ENCODE measurements at places on chromosomes 6 and 20.

DNA sequence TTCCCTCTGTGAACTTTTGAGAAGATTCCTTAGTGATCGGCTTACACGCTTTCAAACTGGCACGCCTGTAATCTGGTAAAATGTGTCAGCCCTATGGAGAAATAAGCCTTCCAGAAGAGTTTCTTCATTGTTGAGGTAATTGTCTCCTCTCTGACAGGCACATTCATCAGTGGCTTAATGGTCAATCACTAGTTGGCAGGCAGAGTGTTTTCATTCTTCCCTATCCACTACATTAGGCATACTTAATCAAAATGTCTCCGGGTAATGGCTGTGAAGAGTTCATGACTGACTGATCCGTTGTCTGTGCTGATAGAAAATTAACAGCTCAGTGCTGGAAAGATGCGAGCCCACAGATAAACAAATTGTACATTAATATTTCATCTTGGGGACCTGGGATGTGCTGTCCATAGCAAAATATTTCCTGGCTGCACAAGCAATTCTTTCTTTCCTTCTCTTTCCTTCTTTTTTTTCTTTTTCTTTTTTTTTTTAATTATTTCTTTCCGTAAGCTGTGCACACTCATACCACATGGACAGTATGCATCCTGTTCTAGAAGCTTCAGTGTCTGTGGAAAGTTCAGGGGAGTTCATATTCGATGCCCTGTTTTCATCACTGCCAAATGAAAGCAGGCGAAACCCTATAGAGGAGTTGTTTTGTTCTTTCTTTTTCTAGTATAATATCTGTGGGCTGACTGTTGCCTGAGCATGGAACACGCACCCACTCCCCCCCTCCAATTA, 31.4 kb downstream of the TSHZ2 start:
- DNase-seq = no peak

DNA sequence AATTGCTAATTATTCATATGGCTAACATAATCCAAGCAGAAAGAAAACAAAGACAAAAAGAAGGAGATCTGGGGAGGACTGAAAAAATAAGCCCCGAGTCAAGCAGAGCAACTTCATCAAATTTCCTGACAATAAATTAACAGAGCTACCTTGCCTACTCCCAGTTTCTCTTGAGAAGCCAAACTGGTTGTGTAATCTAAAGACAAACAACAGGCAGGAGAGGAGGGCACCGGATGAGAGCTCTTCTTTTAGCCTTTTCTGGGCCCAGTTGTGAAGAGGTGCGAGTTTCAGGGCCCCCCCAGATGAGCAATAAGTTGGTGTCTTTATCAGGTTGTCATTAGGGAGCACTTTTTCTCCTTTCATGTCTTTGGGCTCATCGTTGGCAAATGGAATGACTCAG, 197.1 kb upstream of the PCSK2 start:
- no peak for DNase-seq

DNA sequence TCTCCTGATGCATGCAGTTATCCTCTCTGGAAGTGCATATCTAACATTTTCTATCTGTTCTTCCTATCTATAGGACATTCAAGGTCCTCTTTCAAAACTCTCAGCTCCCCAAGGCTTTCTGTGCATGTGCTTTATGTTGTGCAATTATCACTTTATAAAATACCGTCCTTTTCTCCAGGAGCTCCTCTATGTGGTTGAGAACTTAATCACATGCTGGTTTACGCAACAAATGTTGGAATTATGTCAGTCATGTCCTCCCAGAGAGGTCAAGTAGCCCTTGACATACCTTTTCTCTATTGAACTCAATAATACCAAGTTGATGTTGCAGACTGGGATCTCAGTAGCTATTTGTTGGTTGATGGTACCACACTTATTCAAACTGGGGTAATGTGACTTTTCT, 388.4 kb downstream of the BTBD3 start:
- DNase-seq = no peak

GRCh38 chr6:148577687-148578488, 168.9 kb upstream of the UST start:
- peak; percentile 68 for DNase-seq

- no peak for DNase-seq
Measured at GRCh38 chr6:90533615-90534336, 53.1 kb downstream of the MAP3K7 start.

- DNase-seq = no peak
Measured at GRCh38 chr6:137373296-137373695, 120.9 kb downstream of the OLIG3 start.

- peak; percentile 64 for DNase-seq
Measured at GRCh38 chr6:151082079-151082478, 157.7 kb upstream of the AKAP12 start.

DNA sequence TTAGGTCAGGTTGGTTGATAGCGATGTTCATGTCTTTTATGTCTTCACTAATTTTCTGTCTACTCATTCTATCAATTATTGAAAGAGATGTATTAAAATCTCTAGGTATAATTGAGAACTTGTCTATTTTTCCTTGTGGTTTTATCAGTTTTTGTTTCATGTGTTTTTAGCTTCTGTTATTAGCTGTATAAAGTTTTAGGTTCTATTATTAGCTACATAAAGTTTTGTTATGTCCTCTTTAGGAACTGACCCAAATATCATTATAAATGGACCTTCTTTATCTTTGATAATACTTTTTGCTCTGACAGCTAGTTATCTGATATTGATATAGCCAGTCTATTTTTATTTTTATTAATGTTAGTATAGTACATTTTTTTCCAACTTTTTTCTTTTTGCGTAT, 92.4 kb upstream of the TMEM170B start:
- DNase-seq = no peak

DNA sequence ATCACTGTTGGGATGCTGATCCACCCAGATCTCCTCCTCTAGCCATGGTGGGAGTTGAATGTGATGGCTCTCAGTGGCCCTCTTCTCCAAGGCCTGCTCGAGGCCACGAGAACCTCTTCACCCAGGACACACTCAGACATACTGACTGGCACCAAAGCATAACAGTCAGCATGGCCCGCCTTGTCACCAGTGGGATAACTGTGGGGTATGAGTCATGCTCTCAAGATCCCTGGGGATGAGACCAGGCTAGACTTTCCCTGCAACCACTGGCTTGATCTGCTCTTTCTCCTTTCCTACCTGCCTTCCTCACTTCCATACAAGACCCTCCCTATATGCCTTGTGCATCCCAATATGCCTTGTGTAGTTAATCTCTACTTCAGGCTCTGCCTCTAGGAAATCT, 66.8 kb downstream of the RIN2 start:
- no peak for DNase-seq

DNA sequence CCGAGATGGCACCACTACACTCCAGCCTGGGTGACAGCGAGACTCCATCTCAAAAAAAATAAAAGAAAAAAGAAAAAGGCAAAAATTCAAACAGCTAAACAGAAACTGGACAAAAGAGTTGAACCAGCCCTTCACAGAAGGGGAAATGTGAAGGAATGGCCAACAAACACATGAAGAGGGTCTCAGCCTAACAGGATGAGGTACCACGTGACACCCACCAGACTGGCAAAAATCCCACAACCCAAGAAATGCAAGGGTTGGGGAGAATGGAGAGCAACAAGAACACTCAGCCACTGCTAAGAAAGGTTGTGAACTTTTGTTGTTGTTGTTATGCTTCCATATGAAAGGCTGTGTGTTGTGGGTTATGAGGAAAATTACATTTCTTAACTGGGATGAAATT, 357.7 kb downstream of the PREX1 start:
- DNase-seq = no peak

DNA sequence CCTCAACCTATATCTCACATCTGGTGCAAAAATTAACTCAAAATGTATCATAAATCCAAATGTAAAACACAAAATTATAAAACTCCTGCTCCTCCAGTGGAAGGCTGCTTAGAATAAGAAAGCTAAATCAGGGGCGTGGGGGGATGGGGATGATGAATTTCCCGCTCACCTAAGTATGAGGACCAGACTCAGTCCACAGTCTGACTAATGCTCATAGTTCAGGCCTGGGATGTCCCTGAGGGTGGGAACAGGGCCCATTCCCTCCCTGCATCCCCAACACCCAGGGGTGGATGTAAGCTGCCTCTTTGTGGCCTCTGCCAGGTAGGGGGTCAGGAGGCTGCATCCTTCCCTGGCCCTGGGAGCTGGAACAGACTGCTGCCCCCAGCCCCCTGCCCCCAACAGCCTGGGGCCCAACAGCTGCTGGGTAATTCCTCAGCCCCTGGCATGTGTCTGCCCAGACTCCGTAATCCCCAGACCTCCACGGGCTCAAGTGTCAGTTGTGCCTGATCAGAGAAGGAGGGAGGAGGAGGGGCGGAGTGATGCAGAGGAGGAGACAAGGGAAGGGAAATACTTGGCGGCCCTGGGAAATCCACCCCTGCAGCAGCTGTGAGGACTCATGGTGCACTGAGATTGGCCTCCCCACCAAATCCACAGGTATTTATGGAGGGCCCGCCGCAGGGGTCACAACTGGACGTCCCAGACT, 224.5 kb downstream of the PREX1 start:
- no peak for DNase-seq

DNA sequence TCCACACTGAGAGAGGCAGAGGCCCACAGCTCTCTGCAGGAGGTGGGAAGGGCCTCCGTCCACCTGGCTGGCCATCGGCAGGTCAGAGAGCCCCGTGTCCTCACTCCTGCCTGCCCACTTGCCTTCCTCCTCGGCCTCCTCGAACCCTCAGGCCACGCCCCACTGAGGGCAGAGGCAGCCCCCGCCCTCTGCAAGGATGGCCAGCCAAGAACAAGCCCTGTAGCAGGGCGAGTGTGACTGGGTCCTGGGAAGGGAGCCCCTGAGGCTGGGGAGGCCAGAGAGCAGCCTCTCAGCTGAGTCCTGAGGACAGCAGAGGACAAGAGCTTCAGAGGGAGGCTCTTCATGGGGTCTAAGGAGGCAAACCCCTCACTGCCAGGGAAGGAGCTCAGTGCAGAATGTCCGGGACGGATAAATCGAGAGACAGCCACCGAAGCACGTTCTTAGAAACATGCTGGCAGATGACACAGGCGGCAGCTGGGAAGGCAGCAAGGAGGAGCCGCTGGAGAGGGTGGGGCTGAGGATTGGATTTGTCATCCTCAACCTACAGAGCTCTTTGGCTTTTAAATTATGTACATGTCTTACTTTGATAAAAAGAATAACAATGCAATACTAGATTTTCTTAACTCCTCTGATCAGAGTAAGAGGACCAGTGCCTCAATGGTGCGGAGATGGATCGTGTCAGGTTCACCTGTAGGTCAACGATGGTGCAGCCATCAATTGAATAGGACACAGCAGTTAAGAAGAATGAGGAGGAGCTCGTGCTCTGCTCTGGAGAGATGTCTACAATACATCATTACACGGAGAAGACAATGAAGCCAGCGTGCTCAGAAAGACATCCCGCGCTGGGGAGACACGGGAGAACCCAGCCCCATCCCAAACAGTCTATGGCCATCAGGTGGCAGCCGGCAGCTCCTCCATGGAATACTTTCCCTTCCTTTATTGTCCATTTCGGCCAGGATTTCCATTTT, 53.0 kb downstream of the GNAS-AS1 start:
- DNase-seq = no peak

DNA sequence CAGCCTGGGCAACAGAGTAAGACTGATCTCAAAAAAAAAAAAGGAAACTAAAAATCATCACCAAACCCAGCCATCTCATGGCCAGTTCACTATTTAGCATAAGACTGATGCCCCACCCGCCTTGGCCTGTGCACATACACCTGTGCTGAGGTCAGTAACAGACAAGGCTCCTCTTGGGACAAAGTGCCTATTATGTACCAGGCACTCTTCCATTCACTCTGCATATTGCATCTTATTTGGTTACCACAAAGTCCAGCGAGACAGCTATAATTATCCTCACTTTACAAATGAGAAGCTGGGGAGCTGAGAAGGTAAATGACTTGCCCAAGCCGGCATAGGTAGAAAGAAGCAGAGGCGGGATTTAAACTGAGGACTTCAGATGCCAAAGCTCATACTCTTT, 3.8 kb downstream of the PTPRT start:
- no peak for DNase-seq

DNA sequence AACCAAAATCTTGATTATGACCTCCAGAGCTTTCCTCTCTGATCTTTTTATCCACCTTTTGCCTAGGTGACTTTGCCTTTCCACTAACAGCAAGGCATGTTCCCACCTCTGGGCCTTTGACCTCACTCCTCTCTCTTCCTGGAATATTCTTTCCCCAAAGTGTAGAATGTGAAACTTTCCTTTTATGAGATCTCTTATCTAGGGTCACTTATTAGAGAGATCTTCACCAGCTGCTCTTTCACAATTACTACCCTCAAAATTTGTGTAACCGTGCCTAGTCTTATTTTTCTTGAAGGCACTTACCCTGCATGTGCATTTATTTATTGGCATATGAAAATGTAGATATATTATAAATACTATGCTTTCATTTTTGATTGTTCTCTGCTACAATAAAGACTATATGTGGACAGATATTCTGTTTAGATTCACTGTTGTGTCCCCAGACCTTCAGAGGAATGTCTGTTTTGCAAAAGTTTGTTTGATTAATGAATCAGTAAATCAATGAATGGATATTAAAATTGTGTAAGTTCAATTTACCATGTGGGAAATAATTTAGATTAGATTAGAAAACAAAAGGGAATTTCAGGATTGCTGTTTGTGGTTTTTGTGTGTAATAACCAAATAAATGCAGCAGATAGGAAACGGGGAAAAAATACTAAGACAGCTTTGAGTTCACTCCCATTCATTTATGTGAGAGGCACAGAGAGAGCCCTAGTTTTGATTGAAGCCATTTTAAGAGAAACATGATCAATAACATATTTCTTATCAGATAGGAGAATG, 207.0 kb downstream of the ADGB start:
- no peak for DNase-seq

DNA sequence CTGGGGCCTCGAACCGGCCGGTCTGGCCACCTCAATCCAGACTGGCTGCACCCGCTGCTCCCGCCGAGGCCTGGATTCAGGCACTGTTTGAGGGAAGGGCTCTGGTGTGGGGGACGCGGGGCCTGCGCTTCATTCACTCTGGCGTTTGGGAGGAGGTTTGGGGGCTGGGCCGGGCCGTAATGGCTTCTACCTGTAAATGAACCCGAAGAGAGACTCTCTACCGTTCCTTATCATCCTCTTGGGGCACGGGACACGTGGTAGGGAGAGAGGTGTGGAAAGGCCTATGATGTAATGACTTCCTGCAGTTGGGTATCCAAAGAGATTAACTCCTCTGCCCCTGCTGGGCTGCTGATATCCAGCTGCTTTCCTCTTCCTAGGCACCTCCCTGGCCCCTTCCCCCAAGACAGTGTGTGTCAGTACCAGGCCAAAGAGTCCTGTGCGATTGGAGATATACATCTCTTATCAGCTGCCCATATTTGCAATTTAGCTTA, 1.8 kb downstream of the FOXO3 start:
- peak; percentile 86 for DNase-seq

GRCh38 chr6:18383441-18383840, 3.7 kb upstream of the RNF144B start:
- DNase-seq = no peak

- DNase-seq = no peak
Measured at GRCh38 chr20:4569092-4569491, 152.6 kb upstream of the PRND start.

- peak; percentile 8 for DNase-seq
Measured at GRCh38 chr6:76682842-76683241, 610.4 kb upstream of the IMPG1 start.

- DNase-seq = no peak
Measured at GRCh38 chr6:13063300-13063918, 264.9 kb downstream of the TBC1D7 start.

- no peak for DNase-seq
Measured at GRCh38 chr6:43127877-43128276, 43.2 kb upstream of the SRF start.
